NCI-H1417 (cell line): ENCODE measurements at places on chromosomes 6 and 20.

- peak; percentile 62 for DNase-seq
Measured at GRCh38 chr6:79544299-79544927, 7.2 kb upstream of the LCA5 start.

DNA sequence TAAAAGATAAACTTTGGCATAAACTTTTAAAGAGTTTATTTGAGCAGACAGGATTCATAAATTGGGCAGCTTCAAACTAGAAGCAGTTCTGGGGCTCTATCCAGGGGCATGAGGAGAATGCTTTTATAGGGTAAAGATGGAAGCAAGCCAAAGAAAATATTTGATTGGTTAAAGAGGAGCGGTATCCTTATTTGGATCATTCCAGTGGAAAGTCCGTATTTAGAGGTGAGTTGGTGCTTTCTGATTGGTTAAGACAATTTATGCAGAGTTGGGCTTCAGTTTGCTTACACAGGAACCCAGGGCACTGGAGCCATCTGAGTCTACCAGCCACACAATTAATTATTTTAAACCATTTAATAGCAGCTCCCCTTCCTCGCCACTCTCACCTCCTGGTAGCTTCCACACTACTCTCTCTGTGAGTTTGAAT is 37.9 kb upstream of the RNF217 start:
- DNase-seq = no peak

GRCh38 chr6:126054258-126054702 is 67.9 kb downstream of the TRMT11 start:
- DNase-seq = no peak

DNA sequence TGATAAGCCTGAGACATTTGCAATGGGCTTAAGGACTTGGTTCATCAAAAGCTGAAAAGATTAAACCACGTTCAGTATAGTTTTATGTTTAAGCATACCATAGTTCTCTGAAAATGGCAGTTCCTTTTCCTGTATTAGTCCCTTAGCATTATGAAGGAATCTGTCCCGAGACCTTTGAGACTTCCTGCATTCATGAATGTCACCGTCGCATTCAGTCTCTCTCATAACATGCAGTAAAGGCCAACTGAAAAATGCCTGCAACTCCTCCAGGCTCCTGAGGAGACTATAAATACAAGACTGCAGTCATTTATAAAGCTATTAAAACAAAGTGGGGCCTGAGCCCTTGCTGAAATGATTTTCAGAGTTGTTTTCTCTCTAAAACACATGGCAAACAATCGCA is 129.1 kb downstream of the SYCP2 start:
- DNase-seq = no peak

DNA sequence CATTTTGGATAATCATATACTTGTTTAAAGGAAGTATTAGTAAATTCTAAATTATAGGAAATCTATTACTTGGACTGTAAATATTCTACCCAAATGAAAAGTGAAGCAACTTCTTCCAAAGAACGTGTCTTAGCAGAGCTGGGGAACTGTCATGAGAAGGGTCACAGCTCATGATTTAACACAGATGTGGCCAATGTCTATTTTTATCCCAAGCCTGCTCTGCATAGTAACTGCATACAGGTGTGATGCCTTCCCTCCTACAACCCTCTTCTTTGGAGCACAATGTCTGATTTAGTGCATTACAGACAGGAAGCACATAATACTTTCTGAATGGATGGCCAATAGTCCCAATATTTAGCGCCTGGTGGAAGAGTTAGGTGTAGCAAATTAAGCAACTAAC is 138.7 kb upstream of the THEMIS start:
- DNase-seq = no peak

DNA sequence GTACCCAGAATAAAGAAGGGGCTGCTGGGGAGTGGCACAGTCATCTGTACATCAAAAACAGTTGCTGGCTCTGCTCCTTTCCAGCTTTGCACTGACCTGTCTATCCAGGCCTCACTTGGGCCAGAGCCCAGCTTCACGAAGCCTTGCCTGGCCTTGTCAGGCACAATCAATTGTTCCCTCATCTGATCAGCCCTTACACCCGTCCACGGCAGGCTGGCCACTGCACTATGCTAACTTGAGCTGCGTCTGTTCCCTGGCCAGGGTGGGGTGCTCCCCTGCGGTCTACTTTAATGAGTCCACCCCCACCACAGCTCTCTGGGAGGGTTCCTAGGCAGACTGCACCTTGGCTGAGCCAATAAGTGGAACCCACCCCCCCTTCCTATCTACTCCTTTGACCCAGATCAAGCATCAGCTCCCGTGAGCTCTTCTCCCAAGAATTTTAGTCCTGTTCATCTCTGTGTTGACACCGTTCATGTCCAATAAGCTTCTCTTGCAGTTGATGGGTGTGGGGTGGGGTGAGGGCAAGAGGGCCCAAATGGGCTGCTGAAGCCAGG is 74.3 kb upstream of the MLN start:
- DNase-seq = no peak

- DNase-seq = no peak
Measured at GRCh38 chr6:4931530-4932227, 72.2 kb downstream of the RPP40 start.

GRCh38 chr6:42915732-42916131 is at the start of gene PTCRA:
TSS of gene PTCRA (plus strand) at chr6:42916053. CDS start at chr6:42916070, 17 bp downstream.
- DNase-seq = no peak
